ENCODE measurements at places on chromosomes 16 and 17.

DNA sequence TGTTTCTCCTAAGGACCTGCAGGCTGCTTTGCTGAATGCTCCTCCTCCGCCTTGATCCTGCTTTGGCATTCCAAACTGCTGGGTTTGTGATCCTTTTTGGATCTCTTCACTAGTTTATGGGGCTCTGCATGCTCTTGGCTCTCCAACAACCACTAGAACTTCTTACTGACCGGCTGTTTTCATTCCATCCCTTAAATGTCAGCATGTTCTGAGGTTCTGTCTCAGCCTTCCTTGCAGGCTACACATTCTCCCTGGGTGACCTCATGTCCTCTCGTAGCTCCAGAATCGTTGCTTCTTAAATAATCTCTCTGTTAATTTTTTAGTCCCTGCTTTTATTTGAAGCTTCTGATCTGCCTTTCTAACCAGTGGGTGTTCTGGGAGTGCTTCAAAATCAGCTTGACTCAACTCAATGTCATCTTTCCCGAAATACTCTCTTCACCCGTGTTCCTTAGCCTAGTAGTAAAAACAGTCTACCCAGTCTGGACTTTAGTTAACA lies 119.0 kb upstream of the HS3ST2 start:
- no peak for DNase-seq

DNA sequence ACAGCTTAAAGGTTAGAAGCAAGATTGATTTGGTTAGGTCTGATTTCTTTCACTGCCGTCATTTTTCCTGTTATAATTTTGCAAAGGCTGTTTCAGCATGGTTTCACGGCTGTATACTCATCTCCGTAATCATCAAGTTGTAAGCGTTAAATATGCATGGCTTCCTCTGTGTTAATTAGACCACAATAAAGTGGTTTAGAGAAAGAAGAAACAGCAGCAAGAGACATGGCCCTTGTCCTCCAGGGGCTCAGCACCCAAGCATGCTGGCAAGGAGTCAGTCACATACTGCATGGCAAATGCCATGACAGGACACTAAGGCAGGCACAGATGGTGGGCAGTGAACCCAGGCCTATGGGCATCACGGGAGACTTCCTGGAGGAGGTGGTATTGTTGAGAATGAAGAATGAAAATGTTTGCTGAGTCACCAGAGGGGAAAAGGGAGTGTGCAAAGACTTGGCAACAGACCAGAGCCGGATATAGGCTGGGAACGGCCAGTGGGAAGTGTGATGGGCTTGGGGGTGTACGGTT lies 61.4 kb upstream of the PLCG2 start:
- DNase-seq = peak; percentile 42

- no peak for DNase-seq
These were observed 9.9 kb downstream of the COL1A1 start for GRCh38 chr17:50191359-50192143.

- DNase-seq = no peak
These were observed 13.9 kb downstream of the PRSS27 start for GRCh38 chr16:2706085-2706484.

GRCh38 chr16:31527734-31528274 lies at the start of gene AHSP:
Gene AHSP (plus strand): TSS chr16:31527900. CDS start chr16:31528140, 240 bp downstream.
- DNase-seq = no peak

DNA sequence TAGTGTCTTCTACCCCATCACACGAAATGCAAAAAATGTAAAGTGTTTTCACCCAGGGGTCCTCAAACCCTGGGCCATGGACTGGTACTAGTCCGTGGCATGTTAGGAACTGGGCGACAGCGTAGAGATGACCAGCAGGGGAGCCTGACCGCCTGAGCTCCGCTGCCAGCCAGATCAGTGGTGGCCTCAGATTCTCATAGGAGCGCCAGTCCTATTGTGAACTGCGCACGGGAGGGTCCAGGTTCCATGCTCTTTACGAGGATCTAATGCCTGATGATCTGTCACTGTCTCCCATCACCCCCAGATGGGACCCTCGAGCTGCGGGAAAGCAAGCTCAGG lies 4.5 kb downstream of the SCARF1 start:
- no peak for DNase-seq

GRCh38 chr16:76389126-76389525 lies 111.9 kb downstream of the CNTNAP4 start:
- no peak for DNase-seq

- DNase-seq = no peak
These were observed 55.6 kb downstream of the CYTH1 start for GRCh38 chr17:78726513-78726912.

GRCh38 chr17:67068999-67069398 lies 24.6 kb downstream of the CACNG1 start:
- DNase-seq = no peak

- DNase-seq = no peak
These were observed 65.2 kb downstream of the ABCC1 start for GRCh38 chr16:16014329-16015224.

DNA sequence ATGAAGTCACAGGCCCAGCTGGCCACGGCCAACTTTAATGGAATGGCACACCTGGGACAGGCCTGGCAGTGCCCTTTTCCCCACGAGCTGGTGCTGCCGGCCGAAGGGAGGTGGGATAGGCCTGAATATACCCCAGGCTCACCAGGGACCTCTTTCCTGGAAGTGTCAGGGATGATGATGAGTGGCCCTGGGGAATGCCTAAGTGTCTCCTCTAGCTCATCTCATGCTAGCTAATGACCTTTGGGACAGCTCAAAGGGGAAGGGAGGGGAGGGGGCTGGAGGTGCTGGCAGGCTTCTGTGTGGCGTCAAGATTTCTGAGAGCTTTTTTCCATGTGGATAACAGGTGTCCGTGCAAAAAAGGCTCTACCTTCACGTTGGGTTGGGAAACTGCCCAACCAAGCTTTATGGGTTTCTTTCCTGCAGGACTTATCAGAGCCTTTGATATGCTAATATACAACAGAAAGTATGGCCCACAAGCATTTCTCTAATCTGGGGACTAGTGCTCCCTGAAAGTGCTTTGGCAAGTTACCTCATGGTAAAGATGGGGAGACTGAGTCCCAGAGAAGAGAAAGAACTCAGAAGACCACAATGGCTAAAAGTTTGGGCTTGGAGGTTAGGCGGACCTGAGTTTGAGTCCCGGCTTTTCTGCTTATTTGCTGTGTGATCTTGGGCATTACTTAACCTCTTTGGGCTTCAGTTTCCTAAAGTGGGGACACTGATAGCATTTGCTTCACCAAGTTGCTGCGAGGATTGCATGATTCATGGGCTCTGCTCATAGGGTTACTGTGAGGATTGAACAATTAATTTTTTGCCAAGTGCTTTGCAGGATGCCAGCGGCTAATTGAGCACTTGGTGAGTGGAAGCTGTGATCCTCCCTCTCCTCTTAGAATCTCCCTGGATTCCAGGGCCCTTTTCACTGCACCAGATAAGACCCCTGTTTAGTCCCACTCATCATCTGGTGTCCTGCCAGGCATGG lies 14.0 kb downstream of the ADGRG1 start:
- DNase-seq = no peak

DNA sequence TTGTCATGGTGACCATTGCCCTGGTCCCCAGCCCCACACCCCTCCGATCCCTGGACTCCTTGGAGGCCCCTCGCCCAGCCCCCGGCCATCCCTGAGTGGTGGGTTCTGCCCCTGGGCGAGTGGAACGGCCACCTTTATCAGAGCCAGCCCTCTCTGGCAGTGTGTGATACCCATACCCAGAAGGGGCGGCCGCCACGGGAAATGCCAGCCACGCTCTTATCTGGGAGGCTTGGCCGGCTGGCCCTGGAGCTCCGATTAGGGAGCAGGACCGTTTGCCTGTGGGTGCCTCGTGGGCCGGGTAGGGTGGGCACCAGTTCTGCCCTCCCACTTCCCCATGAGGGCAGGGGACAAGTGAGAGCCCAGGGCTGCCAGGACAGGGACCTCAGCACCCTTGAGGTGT lies 58.3 kb upstream of the ZC3H18 start:
- no peak for DNase-seq

- DNase-seq = no peak
These were observed 7.1 kb upstream of the ASGR1 start for GRCh38 chr17:7186241-7186640.

DNA sequence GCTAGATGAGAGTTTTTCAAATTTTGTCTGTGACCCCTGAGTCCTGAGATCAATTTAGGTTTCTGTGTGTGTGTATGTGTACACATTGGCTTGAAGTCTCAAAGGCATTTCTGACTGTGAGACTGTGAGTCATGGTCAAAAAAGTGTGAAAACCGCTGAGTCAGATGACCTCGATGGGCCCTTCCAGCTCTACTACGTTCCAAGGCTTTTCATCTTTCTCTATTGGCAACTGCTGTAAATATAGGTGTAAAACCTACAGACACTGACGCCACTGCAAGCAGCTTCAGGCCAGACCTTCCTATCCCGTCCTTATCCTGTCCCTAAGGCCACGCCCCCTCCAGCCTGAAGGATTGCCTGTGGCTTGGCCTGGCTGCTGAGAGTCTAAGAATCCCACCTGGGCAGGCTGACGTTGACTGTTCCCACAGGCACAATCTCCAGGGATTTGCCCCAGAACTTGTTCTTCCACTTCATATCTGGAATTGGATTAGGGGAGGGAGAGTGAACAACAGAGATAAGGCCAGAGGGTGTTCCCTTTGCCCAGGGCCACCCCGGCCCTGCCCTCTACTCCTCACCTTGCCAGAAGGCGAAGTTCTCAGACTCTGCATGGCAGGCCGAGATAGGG lies 11.3 kb downstream of the OSBPL7 start:
- peak; percentile 12 for DNase-seq

DNA sequence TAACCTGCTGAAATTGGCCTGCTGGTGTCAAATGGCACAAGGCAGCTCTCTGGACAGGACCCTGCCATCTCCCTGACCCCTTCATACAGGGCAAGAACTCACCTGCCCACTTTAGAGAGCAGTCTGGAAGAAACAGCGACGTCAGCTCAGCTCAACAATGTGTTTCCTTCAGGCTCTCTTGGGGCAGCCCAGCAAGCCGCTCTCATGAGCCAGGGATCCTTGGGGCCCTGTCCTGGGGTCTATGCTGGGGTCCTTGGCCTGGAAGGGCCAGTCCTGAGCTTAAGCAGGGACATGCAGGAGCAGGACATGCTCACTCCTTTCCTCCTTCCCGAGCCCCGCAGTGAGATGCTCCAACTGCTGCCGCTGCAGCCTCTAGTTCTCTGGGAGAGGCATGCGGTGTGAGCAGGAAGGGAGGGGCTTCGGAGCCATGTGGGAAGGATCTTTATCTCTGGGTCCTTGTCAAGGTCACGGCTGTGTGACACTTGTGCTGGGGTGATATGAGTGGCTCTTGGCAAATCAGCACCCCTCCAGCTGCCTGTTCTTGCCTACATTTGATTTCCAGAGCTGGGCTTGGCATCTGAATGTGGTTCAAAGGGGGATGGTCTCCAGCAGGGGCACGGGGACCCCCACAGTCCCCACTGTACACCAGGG lies 3.4 kb downstream of the C1QTNF1 start:
- no peak for DNase-seq

- DNase-seq = peak; percentile 41
These were observed 13.5 kb upstream of the DYNLRB2 start for GRCh38 chr16:80527297-80527696.

DNA sequence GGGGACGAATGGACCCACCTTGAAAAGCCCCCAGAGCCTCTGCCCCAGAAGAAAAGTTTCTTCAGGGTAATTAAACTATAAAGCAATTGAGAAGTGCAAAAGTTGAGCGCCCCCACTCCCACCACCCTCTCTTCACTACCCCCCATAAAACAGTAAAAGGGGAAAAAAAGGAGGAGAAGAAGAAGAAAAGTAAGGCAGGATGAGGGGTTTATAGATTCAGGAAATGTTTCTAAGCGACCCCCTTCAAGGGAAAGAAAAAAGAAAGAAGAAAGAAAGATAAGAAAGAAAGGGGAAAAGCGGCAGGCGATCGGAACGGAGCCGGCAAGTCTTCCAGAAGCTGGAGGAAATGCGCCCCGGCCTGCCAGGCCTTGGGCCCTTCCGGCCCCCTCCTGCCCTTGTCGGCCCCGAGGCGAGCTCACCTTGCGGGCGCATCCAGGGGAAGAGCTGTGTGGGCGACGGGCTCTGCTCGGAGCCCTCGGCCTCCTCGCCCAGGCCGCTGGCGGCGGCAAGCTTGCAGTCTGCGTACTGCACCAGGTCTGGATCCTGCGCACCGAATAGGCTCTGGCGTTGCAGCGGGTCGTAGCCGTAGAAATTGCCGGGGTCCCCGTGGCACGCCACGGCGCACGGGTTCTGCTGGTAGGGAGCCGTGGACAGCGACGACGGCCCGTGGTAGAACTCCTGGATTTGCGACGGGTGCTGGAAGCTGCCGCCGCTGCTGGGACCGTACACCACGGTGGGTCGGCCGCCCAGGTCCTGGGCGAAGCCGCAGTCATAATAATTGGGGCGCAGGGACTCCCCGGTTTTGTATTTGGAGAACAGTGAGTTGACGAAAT lies 1.0 kb downstream of the HOXB8 start:
- peak; percentile 51 for DNase-seq

DNA sequence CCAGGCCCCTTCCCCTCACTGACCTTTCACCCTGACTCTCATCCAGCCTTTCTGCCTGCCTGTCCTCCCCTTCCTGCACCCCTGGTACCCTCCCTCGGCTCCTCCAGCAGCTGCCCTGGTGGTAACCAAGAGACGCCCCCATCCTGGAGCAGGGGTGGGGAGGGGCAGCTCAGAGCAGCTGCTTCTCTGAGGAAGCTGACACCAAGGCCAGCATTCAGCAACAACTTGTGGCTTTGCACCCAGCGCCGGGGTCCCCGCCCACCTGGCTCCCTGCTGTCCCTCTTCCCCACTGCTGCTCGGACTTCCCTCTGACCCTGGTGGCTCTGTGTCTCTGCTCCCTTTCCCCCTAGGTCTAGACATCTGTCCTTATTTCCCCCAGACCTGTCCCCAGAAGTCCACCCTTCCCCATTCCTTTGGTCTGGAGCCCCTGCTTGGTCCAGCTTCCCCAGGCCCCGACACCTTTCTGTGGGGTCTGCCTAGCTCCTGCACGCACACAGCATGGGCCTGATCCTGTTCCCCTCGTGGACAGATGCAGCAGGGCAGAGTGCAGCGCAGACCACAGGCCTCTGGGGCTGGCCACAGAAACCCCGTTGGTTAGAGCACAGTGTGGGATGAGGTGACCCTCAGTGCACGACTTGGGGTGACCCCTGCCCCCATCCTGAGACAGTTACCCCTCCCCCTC lies 1.2 kb upstream of the ATP2A1 start:
- DNase-seq = no peak

- DNase-seq = no peak
These were observed 2.8 kb downstream of the SF3B3 start for GRCh38 chr16:70526403-70526802.

- DNase-seq = peak; percentile 60
These were observed 516 bp downstream of the SLC16A6 start for GRCh38 chr17:68290268-68290954.

- DNase-seq = no peak
These were observed 6.3 kb downstream of the TBX2 start for GRCh38 chr17:61405686-61406536.

GRCh38 chr16:11914210-11915113 lies 1.3 kb downstream of the GSPT1 start:
- DNase-seq = peak; percentile 33

GRCh38 chr17:7685533-7686221 lies 1.6 kb downstream of the TP53 start:
- DNase-seq = peak; percentile 93

DNA sequence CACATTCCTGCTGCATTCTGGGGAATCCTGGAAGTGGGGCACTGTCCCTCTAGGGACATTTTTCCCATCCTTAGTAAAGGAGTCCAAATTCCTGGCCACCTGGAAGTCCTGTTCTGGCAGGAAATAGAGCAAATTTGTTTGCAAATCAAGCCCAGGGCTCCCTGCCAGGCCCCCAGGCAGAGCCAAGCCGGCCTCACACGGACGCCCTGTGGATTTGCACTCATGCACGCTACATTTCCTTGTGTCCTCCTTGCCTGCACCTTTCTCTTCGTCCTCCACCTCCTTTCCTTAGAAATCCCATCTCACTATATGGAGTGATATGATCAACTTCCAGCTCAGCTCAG lies 7.0 kb upstream of the CALB2 start:
- no peak for DNase-seq
